ENCODE measurements at places on chromosomes 2 and 18. TPM values are rescaled to one million over a fixed set of nuclear protein-coding genes. Genes with fewer than 3 reads are reported as not detected.
A peak's percentile ranks its signal among the peaks of the same experiment; 100 is the strongest.

- no peaks in the 10 kb centered on the region for H3K27me3 ChIP-seq
- no peaks in the 10 kb centered on the region for H3K36me3 ChIP-seq
- H3K4me1 ChIP-seq: no peaks in the 10 kb centered on the region
- no peak overlapping the region for H3K27ac ChIP-seq
These were observed 301.8 kb upstream of the GALNT5 start for GRCh38 chr2:156955701-156956100.

Gene PLEKHA3
- 31.6 TPM for total RNA-seq

DNA sequence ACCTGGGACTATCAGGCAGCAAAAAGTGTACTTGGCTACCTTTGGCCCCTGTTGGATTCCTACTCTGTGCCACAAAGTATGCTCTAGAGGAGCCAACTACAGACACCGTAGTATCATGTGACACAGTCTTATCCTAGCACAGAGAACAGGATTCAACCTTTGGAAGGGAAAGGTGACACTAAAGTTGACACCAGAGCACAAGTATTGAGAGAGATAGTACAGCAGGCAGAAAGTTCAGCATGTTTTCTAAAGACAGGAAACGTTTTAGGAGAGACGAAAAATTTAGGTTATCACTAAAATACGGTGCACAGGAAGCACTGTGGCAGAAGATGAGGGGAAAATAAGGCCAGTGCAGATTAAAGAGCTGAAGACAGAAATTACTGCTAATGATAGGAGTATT, 18.6 kb downstream of the SMAD2 start:
- H3K27ac ChIP-seq: peak overlapping the region; percentile 93
- H3K4me3 ChIP-seq: peak overlapping the region; percentile 40
- H3K4me1 ChIP-seq: peaks cover 81% of the 10 kb centered on the region
- peaks cover 55% of the 10 kb centered on the region for H3K36me3 ChIP-seq

Gene RESP18
- not detected for total RNA-seq

DNA sequence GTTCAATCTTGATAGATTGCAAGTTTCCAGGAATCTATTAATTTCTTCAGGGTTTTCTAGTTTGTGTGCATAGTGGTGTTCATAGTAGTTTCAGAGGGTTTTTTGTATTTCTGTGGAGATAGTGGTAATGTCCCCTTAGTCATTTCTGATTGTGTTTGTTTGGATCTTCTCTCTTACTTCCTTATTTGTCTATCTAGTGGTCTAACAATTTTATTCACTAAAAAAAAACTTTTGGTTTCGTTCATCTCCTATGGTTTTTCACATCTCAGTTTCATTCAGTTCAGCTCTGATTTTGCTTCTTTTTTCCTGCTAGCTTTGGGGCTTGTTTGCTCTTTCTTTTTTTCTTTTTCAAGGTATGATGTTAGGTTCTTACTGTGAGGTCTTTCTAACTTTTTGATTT, 94.5 kb downstream of the SNTG2 start:
- peaks cover 7% of the 10 kb centered on the region for H3K27me3 ChIP-seq
- DNase-seq: no peak
- no peaks in the 10 kb centered on the region for H3K36me3 ChIP-seq
- no peak overlapping the region for H3K27ac ChIP-seq
- no peaks in the 10 kb centered on the region for H3K4me1 ChIP-seq

- peaks cover 4% of the 10 kb centered on the region for H3K36me3 ChIP-seq
- no peak overlapping the region for H3K4me3 ChIP-seq
- H3K27me3 ChIP-seq: peaks cover 47% of the 10 kb centered on the region
- no peak for DNase-seq
These were observed 890.2 kb upstream of the ZEB2 start for GRCh38 chr2:145410086-145410485.

DNA sequence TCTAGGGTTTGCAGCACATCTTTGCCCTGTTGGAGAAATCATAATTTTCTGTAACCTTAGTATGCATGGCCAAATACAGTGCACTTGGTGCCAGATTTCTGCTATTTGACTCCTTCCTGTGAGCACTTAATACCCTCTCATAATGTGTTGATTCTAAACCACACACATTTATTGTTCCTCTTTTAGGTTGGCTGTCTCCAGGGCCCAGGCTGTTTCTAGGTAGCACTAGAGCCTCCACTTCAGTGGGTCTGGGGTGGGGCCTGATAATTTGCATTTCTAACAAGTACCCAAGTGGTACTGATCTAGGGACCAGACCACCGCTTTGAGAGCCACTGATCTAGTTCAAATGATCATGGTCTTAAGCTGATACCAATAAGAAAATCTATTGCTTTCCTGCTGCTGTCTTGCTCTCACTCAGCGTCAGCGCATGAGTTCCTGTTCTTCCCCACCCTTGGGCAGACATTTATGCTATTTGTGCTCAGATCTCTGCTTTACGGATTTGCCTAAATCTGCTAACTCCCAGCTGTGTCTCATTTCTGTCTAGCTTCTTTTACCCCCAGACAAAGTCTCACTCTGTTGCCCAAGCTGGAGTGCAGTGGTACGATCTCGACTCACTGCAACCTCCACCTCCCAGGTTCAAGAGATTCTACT, 7.4 kb downstream of the PTRHD1 start:
- peaks cover 3% of the 10 kb centered on the region for H3K36me3 ChIP-seq
- H3K4me1 ChIP-seq: no peaks in the 10 kb centered on the region
- peaks cover 3% of the 10 kb centered on the region for H3K27me3 ChIP-seq
- no peak overlapping the region for H3K4me3 ChIP-seq
- H3K27ac ChIP-seq: no peak overlapping the region
- no peak for DNase-seq

GRCh38 chr2:70789304-70790135, 923 bp downstream of the FIGLA start:
- peaks cover 13% of the 10 kb centered on the region for H3K4me1 ChIP-seq
- H3K27ac ChIP-seq: no peak overlapping the region
- H3K27me3 ChIP-seq: peaks cover 46% of the 10 kb centered on the region
- H3K36me3 ChIP-seq: no peaks in the 10 kb centered on the region
- DNase-seq: peak; percentile 55

Gene BMPR2
- 6.1 TPM for total RNA-seq

DNA sequence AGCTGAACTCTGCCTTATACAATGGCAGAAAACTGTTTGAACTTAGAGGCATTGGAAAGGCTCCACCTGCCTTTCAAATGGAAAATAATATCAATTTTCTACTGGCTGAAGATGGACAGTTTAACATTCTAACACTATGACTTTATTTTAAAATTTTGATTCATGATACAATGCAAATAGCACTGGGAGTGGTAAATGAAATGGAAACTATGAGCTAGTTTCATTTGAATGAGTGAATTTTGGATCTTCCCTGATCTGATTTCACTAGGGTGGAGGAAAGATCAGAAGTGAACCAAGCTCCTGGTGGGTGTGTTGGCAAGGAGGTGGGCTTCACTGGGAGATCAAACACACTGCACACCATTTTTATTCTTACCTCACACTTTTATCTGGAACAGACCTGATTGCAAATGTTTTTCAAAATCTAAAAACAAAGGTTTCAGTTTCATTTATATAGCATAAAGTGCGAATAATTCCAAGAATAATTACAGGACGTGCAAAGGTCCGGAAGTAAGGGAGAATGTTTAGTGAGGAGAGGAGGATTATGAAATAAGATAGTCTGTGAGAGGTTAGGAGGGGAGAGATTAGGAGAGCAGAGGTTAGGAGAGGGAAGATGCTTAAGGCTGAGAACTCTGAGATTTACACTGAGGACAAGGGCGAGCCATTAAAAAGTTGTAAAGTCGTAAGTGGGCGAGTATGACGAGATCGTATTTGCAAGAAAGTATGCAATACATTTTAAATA, 18.6 kb upstream of the MBP start:
- no peaks in the 10 kb centered on the region for H3K36me3 ChIP-seq
- H3K27me3 ChIP-seq: peaks cover 6% of the 10 kb centered on the region
- H3K4me3 ChIP-seq: no peak overlapping the region
- H3K4me1 ChIP-seq: peaks cover 22% of the 10 kb centered on the region
- peak overlapping the region; percentile 37 for H3K27ac ChIP-seq
- no peak for DNase-seq

DNA sequence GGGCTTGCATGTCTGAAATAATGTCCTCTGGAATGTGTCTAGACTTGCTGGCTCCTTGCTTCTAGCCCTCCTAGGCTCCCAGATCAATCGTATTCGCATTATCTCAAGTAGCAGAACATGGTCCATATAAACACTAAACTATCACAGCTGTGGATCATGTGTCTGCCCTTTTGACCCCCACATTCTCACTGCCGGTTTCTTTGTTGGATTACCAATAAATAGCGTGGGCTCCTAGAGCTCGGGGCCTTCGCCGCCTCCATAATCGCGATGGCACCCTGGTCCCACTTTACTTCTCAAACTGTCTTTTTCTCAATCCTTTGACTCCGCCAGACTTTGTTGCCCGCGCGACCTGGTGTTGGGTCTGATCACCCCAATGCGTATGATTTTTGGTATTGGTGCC, 6.3 kb upstream of the SCYGR8 start:
- no peak for DNase-seq
- H3K27ac ChIP-seq: no peak overlapping the region
- no peaks in the 10 kb centered on the region for H3K36me3 ChIP-seq
- H3K4me3 ChIP-seq: no peak overlapping the region
- no peaks in the 10 kb centered on the region for H3K4me1 ChIP-seq
- H3K27me3 ChIP-seq: peaks cover 5% of the 10 kb centered on the region

Gene TUBB8B
- not detected for total RNA-seq

Gene DLX2
- 0.20 TPM for total RNA-seq

GRCh38 chr2:53424902-53425301, 342.7 kb upstream of the CHAC2 start:
- no peak overlapping the region for H3K4me3 ChIP-seq
- H3K27me3 ChIP-seq: no peaks in the 10 kb centered on the region
- no peak overlapping the region for H3K27ac ChIP-seq
- DNase-seq: no peak
- H3K36me3 ChIP-seq: no peaks in the 10 kb centered on the region

Gene LYPD6
- not detected for total RNA-seq

DNA sequence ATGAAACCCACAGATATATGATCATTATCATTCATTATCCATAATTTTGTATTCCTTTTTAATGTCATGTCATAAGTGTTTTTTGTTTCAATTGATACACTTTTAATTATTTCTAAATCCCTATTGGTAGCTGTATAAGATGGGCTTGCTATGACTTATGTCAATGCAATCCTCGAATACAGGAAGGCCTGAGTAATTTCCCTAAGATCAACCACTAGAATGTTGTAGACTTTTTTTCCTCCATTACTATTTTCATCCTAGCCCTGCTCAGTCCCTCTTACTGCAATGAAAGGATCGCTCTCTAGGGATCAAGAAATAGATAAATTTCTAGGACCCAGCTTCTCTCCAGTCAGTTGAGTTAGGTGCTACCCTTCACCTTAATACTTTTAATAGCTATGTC, 186.3 kb downstream of the KCNE4 start:
- H3K27ac ChIP-seq: no peak overlapping the region
- no peaks in the 10 kb centered on the region for H3K36me3 ChIP-seq
- H3K4me3 ChIP-seq: no peak overlapping the region

GRCh38 chr18:77108821-77109647, 23.5 kb downstream of the MBP start:
- peaks cover 75% of the 10 kb centered on the region for H3K4me1 ChIP-seq
- H3K36me3 ChIP-seq: peaks cover 51% of the 10 kb centered on the region
- H3K27ac ChIP-seq: peak overlapping the region; percentile 64
- H3K27me3 ChIP-seq: no peaks in the 10 kb centered on the region

Gene MARCHF4
- not detected for total RNA-seq

Gene ANKRD29
- total RNA-seq: not detected

DNA sequence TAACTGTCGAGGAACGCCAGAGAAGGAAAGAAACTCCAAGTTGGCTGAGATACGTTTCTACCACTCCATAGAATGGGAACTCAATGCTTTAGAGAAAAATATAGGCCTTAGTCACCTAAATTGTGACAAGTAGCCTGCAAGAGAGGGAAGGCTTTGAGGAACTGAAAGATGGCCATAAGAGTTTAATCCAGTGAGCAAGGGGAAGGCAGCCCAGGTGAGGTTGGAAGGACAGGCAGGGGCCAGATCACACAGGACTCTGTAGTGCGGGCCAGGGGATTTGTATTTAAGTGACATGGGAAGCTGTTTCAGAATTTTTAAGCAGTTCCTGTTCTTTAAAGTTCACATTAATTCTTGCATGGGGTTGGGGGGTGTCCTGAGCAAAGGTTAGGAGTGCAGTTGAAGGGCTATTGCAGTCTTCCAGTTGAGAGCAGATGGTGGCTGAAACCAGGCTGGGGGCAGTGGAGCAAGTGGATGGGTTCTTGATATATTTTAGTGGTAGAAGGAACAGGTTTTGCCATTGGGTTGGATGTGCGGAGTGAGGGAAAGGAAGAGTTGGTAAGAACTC, 138.9 kb upstream of the PELI1 start:
- H3K27me3 ChIP-seq: no peaks in the 10 kb centered on the region
- H3K4me1 ChIP-seq: no peaks in the 10 kb centered on the region
- no peak for DNase-seq

GRCh38 chr2:106034325-106034724, 159.8 kb downstream of the UXS1 start:
- peaks cover 6% of the 10 kb centered on the region for H3K27me3 ChIP-seq
- no peak overlapping the region for H3K4me3 ChIP-seq
- no peaks in the 10 kb centered on the region for H3K4me1 ChIP-seq
- no peak for DNase-seq
- no peak overlapping the region for H3K27ac ChIP-seq

- no peak for DNase-seq
- peaks cover 15% of the 10 kb centered on the region for H3K27me3 ChIP-seq
- no peak overlapping the region for H3K27ac ChIP-seq
- H3K4me1 ChIP-seq: no peaks in the 10 kb centered on the region
- H3K4me3 ChIP-seq: no peak overlapping the region
These were observed 320.0 kb downstream of the MTX2 start for GRCh38 chr2:176589287-176589686.

DNA sequence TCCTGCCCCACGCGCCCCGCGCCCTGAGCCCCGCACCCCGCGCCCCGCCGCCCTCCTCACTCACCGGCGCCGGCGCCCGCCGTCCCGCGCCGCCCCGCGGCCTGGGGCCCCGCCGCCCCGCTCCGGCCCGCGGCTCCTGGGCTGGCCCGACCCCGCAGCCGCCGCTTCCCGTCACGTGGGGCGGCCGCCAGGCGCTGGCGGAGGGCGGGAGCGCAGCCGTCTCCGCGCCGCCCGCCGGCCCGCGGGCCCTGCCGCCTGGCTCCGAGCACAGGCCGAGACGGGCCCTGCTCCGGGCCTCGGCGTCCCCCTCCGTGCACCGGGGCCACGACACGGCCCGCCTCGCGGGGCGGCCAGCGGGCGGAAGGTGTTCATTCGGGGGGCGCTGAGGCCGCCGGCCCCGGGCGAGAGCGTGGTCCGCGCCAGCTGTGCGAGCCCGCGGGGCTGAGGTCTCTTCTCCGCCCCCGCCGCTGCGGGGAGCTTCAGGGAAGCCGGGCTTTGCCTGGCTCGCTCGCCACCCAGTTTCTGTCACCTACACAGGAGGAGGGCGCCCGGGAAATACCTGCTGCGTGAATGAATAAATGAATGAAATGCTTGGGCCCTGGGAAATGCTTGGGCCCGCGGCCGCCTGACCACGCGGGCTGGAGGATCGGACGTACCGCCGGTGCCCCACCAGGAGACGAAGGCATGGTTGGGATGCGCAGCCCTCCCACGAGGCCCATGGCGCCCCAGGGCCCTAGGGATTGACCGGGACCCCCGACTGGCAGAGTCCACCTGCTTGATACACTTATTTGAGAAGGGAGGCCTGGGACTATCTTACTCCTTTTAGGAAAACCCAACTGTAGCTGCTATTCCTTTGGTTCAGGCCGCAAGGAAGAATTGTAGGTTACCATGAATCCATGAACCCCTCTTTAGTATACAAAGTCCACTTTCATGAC, at the start of gene TGFBRAP1:
TSS of gene TGFBRAP1 (minus strand) at position 175 of the 935 bp plus-strand sequence. CDS start 21,434 bp downstream, outside the sequence.
- H3K27me3 ChIP-seq: no peaks in the 10 kb centered on the region
- H3K4me1 ChIP-seq: peaks cover 31% of the 10 kb centered on the region
- H3K27ac ChIP-seq: peak within 1 kb of the TSS; percentile 91
- peak within 1 kb of the TSS; percentile 90 for H3K4me3 ChIP-seq

GRCh38 chr2:129923265-129924091, 56.0 kb upstream of the RAB6C start:
- H3K4me1 ChIP-seq: no peaks in the 10 kb centered on the region
- peaks cover 32% of the 10 kb centered on the region for H3K27me3 ChIP-seq
- DNase-seq: no peak
- no peak overlapping the region for H3K27ac ChIP-seq
- no peaks in the 10 kb centered on the region for H3K36me3 ChIP-seq
